Dermis microvascular lymphatic vessel endothelial cell (primary cell): ENCODE measurements at places on chromosomes 3 and 15.

DNA sequence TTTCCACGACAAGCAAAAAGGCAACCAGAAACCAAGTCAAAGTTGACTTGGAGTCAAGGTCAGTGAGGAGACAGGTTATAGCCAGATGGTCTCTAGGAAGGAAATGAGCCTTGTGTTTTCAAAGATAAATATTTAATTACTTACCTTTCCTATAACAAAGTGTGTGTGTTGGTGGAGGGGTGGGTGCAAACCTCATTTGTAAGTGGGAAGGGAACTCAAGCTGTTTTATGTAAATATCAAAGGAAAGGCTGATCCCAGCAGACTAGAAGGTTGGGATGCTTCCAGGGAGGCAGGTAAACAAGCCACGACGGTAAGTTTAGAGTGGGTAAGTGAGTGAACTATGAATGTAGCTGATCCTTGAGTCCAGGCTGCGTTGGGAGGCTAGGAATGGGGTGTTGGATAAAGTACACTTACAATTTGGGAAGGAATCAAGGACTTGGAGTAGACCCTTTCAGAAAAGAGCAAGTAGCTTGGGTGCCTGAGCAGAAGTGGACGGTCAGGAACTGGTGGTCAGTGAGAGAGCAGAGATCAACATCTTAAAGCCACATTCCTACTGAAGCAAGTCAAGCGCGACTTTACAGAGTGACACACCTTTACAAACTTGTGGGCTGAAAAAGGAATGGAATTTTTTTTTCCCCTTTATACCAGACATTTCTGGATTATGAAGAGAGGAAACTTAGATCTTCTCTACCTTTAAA is 82.0 kb upstream of the TBL1XR1 start:
- DNase-seq: peak; percentile 25

DNA sequence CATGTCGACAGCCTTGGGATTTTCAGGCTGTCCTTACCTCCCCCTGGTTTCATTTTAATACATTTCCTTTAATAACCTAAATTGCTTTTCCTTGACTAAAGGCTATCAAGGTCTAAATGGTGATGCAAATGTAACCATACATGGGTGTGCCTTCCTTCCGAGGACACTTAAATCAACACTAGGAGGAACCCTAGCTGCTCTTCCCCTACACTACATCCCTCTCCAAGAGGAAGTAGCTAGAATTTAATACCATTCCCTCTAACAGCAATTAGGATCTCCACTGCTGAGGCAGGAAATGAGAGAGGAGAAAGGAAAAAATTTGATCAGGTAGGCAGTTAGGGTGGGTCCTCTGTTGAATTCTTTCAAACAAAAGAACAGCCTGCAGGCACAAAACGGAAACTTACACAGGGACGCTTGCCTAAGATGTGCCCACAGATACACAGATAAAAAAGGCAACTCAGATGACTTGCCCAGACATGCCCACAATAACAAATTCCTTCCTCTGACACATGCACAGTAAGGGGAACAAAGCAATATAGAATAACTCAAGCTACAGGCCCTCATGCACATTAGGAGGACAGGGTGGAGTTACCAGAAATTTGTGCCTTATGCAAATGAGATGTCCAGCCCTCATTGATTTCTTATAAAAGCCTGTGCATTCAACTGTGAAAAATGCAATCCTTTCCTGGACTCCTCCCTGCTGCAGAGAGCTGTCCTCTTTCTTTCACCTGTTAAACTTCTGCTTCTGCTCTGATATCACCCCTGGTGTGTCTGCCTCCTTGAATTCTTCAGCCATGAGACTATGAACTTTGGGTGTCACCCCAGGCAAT is 1024.4 kb upstream of the CADM2 start:
- DNase-seq: no peak

DNA sequence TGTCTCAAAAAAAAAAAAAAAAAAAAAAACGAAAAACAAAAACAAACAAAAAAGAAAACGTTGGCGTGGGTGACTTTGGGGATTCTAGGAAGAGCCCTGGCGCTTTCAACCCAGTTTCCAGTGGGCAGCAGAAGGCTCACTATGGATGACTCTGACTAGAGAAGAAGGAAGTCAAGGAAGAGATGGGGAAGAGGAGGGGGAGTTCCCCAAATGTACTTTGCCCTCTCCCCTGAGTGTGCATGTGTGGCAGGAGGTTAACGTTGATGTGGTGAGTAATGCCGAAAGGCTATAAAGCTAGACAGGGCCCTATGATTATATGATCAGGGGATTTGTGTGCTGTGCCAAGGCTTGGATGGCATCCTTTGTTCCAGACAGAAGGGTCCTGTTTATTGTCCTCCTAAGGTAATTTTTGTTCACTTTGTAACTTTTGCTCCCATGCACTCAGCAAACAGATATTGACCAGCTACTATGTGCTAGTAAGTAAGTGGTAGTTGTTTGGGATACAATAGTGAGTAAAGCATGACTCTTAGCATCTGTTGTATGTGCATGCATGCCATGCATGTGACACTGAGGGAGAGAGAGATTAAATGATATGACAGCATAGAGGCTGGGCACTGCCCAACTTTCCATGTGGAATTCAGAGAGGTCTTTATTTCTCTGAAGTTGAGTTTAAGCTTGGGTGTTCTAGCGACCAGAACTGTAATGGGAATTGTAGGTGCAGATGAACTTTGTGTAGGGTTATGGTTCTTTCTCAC is 750 bp upstream of the HHLA2 start:
- DNase-seq: no peak

- no peak for DNase-seq
These were observed 106.5 kb upstream of the ADPGK start for GRCh38 chr15:72890043-72890442.

GRCh38 chr3:174441588-174442301 is 417.4 kb upstream of the NAALADL2 start:
- no peak for DNase-seq

GRCh38 chr15:56244811-56245576 is 1.3 kb upstream of the RFX7 start:
- DNase-seq: no peak

DNA sequence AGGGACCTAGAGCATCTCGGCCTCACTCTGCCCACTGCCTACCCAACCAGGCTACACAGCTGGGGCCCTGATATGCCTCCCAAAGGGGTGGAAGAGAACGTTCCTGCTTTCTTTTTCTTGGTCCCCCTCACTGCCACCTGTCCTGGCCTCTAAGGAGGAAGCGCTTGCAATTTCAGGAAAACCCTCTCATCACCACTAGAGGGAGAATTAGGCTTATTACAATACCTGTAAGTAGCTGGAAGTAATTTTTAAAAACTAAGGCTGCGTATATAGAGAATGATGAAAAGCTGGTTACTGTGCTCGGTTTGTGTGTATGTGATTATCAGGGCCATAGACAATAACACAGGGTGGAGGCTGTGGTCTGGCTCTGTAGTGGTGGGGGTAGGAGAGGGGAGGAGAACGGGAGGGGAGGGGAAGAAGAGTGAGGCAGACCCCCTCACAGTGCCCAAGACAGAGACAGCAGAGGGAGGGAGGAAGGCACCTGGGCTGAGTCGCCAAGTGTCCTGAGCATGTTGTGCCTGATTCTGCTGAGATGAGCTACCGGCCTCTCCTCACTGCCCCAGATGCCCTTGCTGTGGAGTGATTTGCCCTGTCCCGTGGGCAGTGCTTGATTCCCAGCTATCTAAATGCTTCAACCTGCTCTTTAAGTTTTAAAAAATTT is 3.3 kb downstream of the GABRG3 start:
- no peak for DNase-seq

- DNase-seq: peak; percentile 32
These were observed 116.4 kb upstream of the TJP1 start for GRCh38 chr15:29938361-29939335.

GRCh38 chr3:47782446-47783308 is 984 bp upstream of the SMARCC1 start:
- no peak for DNase-seq

DNA sequence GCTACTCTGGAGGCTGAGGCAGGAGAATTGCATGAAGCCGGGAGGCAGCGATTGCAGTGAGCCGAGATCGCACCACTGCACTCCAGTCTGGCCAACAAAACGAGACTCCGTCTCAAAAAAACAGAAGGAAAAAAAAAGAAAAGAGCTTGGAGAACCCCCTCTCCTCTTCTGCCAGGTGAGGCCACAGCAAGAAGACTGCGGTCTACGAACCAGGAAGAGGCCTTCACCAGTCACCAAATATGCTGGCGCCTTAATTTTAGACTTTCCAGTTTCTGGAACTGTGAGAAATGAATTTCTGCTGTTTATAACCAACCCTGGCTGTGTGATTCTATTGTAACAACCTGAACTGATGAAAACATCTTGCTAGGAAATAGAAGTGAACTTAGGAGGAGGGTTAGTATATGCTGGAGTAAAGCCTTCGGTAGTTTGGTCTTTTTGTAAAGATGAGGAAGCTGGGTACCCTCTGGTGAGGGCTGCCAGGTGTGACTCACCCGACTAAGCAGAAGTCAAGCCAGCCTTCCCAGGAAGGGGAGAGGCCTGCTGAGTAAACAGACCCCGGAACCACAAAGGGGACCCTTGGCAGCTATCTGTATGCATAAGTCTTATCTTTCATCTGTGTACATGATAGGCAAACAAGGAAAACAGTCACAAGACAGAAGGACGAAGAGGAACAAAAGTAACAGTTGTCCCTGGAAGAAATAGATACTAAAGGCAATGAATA is 78.7 kb downstream of the KLF13 start:
- DNase-seq: peak; percentile 62

GRCh38 chr3:151276038-151276686 is 2.2 kb downstream of the P2RY14 start:
- no peak for DNase-seq

GRCh38 chr3:76383781-76384180 is 598.4 kb upstream of the ZNF717 start:
- no peak for DNase-seq

DNA sequence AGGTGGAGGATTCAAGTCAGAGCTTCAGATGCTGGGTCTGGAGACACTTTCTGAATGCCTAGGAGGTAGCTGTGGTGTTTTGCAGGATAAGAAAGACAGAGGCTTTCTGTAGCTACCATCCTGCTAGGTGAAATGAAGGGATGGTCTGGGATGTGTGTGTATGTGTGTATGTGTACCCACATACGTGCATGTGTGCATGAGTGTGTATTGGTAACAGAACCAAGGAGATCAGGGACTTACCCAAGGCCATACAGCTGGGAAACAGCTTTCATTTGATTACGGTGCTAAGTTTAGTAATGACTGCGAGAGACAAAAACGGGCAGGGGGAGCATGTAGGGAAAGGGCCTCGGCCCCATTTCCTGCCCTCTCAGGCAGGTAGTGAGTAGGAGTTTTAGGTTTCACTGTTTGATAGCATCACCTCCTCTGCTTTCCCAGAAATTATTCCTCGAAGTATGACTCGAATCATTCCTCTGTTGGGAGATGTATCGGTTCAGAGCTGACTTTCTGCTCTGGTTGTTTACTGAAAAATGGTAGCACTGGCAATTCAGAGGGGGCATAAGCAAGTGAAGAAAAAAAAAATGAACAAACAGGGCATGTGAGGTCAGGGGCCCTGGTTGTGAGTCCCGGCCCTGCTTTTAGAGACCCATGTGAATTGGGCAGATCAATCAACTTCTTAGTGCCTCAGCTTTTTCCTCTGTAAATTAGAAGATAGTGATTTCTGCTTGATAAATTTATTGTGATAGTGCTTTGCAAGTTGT is 130.7 kb downstream of the LPP start:
- no peak for DNase-seq

GRCh38 chr3:13578251-13578650 is 29.3 kb downstream of the FBLN2 start:
- no peak for DNase-seq

GRCh38 chr3:64728994-64729393 is 41.2 kb upstream of the ADAMTS9 start:
- peak; percentile 49 for DNase-seq

GRCh38 chr15:27990521-27991515 is 108.3 kb downstream of the OCA2 start:
- no peak for DNase-seq
